ENCODE measurements at places on chromosomes 4 and X.
A peak's percentile ranks its signal among the peaks of the same experiment; 100 is the strongest.

GRCh38 chr4:53563824-53564223 is 27.5 kb downstream of the LNX1 start:
- DNase-seq: peak; percentile 88

DNA sequence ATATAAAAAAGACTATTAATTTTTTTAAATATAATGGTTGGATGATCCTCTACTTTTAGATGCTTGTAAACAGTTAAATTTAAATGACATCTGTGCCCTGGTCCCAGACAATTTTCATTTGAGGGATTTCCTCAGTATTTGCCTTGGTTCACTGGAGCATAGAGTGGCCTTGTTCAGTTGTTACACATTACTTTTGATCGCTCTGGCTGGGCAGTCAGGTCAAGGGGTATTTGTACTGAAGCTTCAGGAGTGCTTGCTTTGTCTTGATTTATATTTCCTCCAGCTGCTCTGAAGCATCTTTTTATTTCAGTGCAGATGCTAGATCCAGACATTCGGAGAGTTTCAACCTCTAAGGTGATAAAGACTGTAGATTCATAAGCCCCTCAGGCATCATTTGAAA is 50.0 kb downstream of the COMMD8 start:
- DNase-seq: no peak

- DNase-seq: no peak
Observed at GRCh38 chrX:66233209-66233608, 69.2 kb downstream of the HEPH start.

- DNase-seq: no peak
Observed at GRCh38 chr4:174808836-174809235, 20.2 kb downstream of the GLRA3 start.

- DNase-seq: no peak
Observed at GRCh38 chrX:11929476-11929875, 171.4 kb downstream of the MSL3 start.

DNA sequence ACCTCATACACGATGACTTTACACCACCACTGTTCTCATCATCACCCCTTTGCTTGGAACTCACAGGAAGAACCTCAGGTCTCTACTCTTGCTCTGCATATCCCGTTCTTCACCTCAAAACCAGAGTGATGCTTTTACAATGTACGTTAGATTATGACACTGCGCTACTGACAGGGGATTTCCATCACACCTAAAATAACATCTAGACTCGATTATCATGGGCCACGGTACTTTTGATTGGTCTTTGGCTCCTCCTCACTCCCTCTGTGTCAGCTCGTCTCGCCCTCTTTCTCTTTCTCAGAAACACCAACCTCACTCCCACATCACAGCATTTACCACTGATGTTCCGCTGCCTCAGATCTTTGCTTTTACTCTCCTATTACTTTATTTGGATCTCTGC is 172.4 kb downstream of the TLL1 start:
- no peak for DNase-seq

GRCh38 chr4:183589461-183590099 is 69.4 kb downstream of the RWDD4 start:
- no peak for DNase-seq

DNA sequence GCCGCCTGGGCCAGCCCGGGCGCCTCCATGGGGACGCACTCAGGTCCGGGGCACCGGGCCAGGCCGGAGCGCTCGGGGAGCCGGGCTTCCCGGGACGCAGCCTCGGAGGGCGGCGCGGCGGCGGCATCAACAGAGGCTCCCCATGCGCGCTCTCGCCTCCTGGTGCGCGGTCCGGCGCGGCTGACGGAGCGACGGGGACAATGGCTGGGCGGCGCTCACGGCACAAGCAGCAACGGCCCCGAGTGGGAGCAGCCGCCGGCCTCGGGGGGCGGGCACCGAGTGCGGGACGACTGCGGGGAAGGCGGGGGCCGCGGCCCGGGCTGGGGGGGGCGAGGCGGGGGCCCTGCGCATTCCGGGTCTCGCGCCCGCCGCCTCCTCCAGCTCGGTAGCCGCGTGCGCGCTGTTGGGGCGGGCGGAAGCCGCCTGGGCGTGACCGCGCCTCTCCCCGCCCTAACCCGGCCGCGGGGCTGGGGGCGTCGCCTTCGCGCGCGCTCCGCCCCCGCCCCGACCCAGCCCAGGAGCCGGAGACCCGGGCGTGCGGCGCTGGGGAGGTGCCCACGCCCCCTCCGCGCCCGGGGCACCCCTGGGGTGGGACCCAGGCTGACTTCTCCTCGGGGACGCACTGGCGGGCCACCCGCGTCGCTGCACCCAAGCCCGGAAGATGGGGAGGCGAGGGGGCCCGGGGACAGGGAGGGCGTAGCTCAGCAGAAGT is at the start of gene PRKX:
TSS of gene PRKX (minus strand) at position 425 of the 712 bp plus-strand sequence. CDS start at position 29, 396 bp downstream.
- DNase-seq: peak; percentile 47

DNA sequence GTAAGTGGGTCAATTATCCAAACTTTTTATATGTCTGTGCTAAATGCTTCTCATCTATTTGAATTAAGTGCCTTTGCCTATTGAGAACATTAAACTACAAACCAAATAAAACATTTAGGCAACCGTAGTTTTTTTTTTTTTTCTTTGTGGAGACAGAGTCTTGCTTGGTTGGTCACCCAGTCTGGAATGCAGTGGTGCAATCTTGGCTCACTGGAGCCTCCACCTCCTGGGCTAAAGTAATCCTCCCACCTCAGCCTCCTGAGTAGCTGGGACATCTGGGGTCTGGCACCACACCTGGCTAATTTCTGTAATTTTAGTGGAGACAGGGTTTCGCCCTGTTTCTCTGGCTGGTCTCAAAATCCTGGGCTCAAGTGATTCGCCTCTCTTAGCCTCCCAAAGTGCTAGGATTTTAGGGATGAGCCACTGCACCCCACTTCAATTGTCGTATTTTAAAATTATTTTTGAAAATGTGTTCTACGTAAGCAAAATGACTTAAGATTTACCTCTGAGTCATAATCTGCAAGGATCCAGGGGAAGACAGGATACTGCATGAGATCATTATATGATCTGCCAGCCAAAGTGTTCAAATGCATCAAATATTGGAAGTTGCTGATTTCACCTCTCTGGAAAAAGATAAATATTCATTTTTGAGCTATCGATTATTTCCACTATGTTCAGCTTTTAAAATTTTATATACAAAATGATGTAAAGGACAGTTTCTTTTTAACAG is 125.6 kb downstream of the CDS1 start:
- DNase-seq: peak; percentile 37

GRCh38 chr4:2419814-2420213 is 1.1 kb downstream of the CFAP99 start:
- no peak for DNase-seq
